ENCODE measurements at places on chromosomes 6 and 20.

GRCh38 chr6:137933696-137934095, 66.6 kb downstream of the TNFAIP3 start:
- DNase-seq = no peak

- DNase-seq = no peak
These were observed 10.7 kb downstream of the HLA-A start for GRCh38 chr6:29953001-29953441.

- DNase-seq = peak; percentile 96
These were observed 3.6 kb upstream of the GPSM3 start for GRCh38 chr6:32195902-32196681.

DNA sequence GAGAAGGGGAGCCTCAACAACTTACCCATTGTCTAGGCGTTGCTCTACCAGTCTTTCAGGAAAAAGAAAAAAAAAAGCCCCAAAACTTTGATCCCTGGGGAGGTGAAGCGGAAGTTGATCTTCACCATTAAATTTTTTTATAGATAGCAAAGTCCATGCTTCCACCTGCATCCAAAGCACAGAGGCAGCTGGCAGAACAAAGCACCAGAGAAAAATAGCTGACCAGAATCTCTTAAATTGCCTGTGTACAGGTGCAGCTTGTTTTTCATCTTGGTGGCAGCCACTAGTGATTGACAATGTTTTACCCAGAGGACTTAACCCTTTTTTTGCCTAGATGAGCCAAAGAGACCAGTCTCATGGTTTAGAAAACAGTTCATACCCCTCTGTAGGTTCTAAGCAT, 86.0 kb downstream of the MYB start:
- no peak for DNase-seq

DNA sequence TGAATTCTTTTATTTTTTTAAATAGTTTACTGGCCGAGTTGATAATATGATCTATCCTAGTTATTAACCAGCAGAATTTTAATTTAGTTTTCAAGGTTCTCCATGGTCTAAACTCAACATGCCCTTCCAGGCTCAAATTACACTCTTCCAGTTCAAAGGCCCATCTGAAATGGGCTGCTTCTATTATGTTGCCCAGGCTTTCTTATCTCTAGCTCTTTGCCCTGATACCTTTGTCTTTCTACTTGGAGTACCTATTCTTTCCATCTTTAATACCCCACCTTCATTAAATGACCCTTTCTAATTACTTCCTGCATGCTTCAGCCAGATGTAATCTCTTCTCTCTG, 541.2 kb upstream of the FLRT3 start:
- no peak for DNase-seq

DNA sequence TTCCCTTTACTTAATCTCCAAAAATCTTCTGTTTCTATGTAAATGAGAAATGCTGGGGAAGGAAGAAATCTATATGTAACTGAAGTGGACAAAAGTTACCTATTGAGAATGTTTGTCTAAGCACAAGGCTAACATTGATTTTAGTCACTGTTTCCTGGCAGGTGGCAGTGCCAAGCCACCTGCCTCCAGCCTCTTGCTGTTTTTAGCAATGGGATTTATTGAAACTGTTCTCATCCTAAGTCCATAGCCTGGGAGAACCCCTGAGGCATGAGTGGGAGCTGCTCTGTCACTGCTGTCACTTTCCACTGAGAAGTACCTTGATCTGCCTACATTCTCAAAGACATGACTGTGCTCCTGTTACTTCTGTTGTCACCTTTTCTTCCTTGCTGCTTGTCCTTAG, 14.7 kb downstream of the ENPP3 start:
- no peak for DNase-seq

DNA sequence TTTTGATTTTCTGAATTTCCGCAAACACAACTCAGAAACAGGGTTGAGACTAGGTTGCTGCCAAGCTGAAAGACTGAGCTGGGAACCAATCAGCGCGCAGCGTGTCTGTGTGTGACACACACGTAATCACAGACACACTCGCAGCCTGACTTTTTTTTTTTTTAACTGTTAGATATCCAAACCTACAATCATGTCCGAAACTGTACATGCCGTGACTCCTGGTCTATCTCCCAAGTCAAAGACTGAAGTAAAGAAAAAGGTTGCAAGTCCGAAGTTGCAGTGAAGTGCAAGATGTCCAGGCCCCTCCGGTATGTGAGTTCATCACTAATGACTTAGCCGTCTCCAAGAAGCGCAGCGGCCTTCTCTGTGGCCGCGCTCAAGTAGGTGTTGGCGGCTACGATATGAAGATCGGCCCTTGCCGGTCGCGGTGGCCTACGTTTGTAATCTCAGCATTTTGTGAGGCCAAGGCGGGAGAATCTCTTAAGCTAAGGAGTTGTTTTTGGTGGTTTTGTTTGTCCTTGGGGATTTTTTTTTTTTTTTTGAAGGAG, 108.2 kb downstream of the HFE start:
- peak; percentile 92 for DNase-seq

DNA sequence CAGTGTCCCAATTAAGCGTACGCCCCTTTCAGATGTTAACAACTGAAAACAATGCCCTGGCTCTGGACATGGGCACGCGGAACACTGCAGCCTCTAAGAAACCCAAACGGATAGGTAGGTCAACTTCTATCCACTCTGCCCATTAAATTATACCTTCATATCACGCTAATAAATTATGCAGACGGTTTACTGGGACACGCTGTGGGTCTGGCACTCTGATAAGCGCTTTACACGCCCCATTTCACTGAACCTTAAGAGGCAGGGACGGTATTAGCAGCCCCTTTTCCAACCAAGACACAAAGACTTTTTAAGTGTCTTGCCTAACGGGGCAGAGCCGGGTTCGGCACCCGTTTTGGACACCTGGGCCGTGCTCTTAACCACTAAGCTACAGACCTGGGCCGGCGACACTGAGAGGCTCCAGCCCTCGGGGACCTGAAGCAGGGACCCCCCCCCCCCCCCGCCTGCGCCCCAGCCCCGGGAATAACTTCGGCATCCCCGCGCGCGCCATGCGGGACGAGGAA, 744 bp downstream of the STAU1 start:
- DNase-seq = no peak

GRCh38 chr6:86516087-86516486, 421.2 kb upstream of the HTR1E start:
- DNase-seq = no peak

- no peak for DNase-seq
These were observed at the start of gene LPIN3 for GRCh38 chr20:41340327-41341055. TSS of gene LPIN3 (plus strand) at chr20:41340821. CDS start at chr20:41345804, 4,983 bp downstream.

Data from amygdala (tissue), 56 donors.